ENCODE measurements at places on chromosomes 11 and 22.
A peak's percentile ranks its signal among the peaks of the same experiment; 100 is the strongest.

DNA sequence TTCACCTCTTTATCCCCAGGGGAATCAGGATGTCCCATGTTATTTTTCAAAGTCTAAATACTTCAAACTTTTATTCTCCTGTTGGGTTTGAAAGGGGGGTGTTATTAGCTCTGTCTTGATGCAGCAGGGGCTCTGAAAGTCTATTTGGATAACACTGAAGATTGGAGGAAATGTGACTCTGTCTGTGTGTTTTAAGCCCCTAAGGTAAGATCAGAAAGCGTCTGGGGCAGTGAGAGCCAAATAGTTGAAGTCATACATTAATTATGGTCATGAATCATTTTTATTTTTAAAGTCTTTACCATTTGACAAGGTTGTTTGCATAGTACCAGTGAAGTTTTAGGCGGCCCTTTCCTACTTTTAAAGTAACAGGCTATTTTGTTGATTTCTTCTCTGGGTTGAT is 139.0 kb downstream of the UVRAG start:
- no peak for DNase-seq

GRCh38 chr22:19062943-19063308 is 59.3 kb downstream of the DGCR2 start:
- DNase-seq = peak; percentile 48

- DNase-seq = no peak
Observed at GRCh38 chr11:65524014-65524740, 706 bp upstream of the SCYL1 start.

DNA sequence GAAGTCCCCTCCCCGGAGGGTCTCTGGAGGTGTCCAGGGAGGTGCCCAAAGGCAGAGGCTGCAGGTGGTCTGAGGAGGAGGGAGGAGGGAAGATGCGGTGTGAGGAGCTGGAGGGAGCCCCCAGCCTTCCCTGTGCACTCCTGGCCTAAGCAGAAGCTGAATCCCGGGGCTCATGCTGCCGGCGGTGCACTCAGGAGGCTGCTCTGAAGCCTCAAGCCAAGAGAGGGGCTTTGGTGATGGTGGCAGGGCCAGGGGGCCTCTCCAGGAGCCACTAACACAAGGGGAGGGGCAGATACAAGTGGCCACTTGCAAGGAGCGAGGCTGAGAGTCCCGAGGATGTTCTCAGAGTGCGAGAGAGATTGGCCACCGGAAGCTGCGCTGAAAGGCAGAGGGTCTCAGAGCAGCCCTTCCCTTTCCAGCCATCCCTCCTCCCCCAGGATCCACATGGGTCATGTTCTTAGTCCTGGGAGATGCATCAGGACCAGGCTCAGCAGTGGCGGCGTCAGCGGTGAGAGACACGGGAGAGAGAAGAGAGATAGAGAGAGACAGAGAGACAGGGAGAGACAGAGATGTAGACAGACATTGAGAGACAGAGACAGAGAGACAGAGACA is 774 bp upstream of the MRGPRG start:
- peak; percentile 57 for DNase-seq

- DNase-seq = no peak
Observed at GRCh38 chr11:114291842-114292680, 4.1 kb upstream of the NNMT start.

- DNase-seq = peak; percentile 46
Observed at GRCh38 chr11:17575431-17576425, 28.7 kb downstream of the OTOG start.

- DNase-seq = no peak
Observed at GRCh38 chr11:66151273-66151672, 81.2 kb downstream of the PACS1 start.

DNA sequence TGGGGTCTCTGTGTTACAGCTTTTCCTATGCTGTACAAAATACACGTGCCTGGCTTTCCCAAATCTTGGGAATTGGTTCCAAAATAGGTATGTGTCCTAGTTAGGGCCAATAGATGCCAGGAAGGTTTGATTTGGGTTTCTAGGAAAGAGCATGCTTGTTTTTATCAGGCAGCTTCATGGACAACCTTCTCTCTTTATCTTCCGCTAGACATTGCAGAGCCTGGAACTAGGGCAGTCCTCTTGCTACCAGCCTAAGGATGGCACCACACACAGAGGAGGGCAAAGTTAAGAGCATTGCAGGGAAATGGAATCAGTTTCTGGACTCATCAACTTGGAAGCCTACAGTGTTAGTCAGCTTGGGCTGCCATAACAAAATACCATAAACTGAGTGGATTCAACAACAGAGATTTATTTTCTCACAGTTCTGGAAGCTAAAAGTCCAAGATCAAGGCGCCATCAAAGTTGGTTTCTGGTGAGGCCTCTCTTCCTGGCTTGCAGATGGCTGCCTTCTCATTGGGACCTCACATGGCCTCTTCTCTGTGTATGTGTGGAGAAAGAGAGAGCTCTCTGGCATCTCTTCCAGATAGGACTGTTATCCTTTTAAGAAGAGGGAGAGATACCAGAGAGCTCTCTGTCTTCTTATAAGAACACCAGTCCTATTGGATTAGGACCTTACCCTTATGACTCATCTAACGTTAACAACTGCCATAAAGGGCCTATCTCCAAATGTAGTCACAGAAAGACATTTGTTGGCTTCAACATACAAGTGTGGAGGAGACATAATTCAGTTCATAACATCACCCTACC is 27.3 kb upstream of the CREB3L1 start:
- DNase-seq = no peak

DNA sequence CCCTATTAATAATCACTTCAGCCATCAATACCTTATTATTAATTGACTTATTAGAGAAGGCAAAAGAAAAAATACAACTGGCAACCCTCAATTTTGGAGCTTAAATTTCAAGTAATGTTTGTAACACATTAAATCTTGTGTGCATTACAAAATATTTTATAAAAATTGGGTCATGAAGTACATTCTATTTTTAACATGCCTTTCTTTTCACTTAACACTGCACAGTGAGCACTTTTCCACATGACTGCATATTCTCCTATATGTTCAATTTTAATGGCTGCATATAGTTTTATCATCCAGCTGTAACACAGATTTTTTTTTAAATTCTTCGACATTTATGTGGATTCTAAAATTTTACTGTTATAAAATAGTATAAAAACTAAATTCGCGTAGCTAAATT is 92.5 kb downstream of the SLC17A6 start:
- DNase-seq = no peak

GRCh38 chr11:65788821-65789220 is 2.0 kb downstream of the OVOL1 start:
- DNase-seq = no peak

DNA sequence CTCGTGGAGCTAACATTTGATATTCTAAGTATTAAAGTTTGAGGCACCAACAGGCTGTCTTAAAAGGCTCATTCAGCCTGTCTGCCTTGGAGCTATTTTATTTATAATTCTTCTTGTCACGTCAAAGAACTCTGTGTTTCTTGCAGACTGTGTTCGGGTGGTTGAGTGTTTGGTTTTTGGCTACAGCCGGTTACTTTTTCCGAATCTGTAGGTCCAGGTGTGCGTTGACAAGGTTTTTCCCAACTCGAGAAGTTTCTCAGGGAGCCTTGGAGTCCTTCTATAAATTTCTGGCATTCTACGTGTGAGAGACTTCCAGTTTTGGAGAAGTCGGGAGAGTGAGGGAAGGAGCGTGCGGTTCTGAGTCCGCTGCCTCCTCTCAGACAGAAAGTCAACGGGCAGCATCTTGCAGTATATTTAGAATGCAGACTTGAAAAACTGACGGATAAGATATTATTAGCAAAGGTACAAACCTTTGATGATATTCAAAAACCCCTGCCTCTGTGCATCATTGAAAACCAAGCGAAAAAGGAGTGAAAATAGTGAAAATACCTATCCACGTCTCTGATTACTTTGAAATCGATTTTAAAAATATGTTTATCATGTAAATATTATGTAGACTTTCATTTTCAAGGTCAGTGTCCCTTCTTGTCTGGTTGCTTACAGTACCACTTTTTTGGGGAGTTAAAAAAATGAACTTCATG is 85.2 kb upstream of the PPARA start:
- peak; percentile 19 for DNase-seq

All from activated effector memory CD4-positive, alpha-beta T cell treated with anti-CD3 and anti-CD28 coated beads, Interleukin-2, amount 50 U/mL, for 16 hours (primary cell).